ENCODE measurements at places on chromosomes 5 and 9. TPM values are rescaled to one million over a fixed set of nuclear protein-coding genes. Genes with fewer than 3 reads are reported as not detected.

GGTA1 gene
- 29.6 TPM for total RNA-seq

HSPB3 gene
- not detected for total RNA-seq

GPR150 gene
- not detected for total RNA-seq

ZNF883 gene
- 2.6 TPM for total RNA-seq

FAM219A gene
- total RNA-seq: 9.0 TPM

SHISAL2B gene
- total RNA-seq: not detected

C7 gene
- 447 TPM for total RNA-seq

SLC36A2 gene
- not detected for total RNA-seq

CTSV gene
- total RNA-seq: 2.0 TPM

PGM5 gene
- 11.6 TPM for total RNA-seq

FOXD4L5 gene
- total RNA-seq: 0.29 TPM

STKLD1 gene
- 0.59 TPM for total RNA-seq

MARCOL gene
- not detected for total RNA-seq

SHOC1 gene
- total RNA-seq: not detected

FAM120A gene
- total RNA-seq: 89.6 TPM

C5orf15 gene
- 68.9 TPM for total RNA-seq

TAF11L10 gene
- total RNA-seq: not detected

TAS2R1 gene
- not detected for total RNA-seq

CDC26 gene
- total RNA-seq: 32.0 TPM

MRPL22 gene
- 23.4 TPM for total RNA-seq

OR1Q1 gene
- 0.44 TPM for total RNA-seq

URM1 gene
- total RNA-seq: 21.3 TPM

QRFP gene
- not detected for total RNA-seq

F2RL2 gene
- 2.9 TPM for total RNA-seq

IFNA10 gene
- not detected for total RNA-seq

RELL2 gene
- total RNA-seq: 4.3 TPM

BARHL1 gene
- not detected for total RNA-seq

SIT1 gene
- 3.2 TPM for total RNA-seq

PDE6A gene
- not detected for total RNA-seq

AQP3 gene
- total RNA-seq: 45.1 TPM

GLDC gene
- 2.6 TPM for total RNA-seq

FYB1 gene
- 10.2 TPM for total RNA-seq

AP3B1 gene
- 48.0 TPM for total RNA-seq

RLN1 gene
- total RNA-seq: 0.48 TPM

CDH12 gene
- 0.33 TPM for total RNA-seq

ELOVL7 gene
- 3.9 TPM for total RNA-seq

OTP gene
- total RNA-seq: not detected

SLIT3 gene
- total RNA-seq: 54.1 TPM

COL23A1 gene
- total RNA-seq: 3.3 TPM

PFN3 gene
- total RNA-seq: not detected

LHFPL2 gene
- total RNA-seq: 36.8 TPM

CAPSL gene
- not detected for total RNA-seq

IFNA21 gene
- not detected for total RNA-seq

SLC25A48 gene
- 6.2 TPM for total RNA-seq

AGXT2 gene
- not detected for total RNA-seq

SLC25A2 gene
- 0.64 TPM for total RNA-seq

NLN gene
- total RNA-seq: 15.7 TPM

OLFM1 gene
- 25.2 TPM for total RNA-seq

NXNL2 gene
- total RNA-seq: 10.5 TPM

ANKHD1 gene
- 133 TPM for total RNA-seq

SPATA6L gene
- total RNA-seq: 22.5 TPM

ZNG1C gene
- 17.1 TPM for total RNA-seq
